Heart left ventricle (tissue), 16 donors: ENCODE measurements at places on chromosomes 16 and 17. TPM values are rescaled to one million over a fixed set of nuclear protein-coding genes. Genes with fewer than 3 reads are reported as not detected.

DNA sequence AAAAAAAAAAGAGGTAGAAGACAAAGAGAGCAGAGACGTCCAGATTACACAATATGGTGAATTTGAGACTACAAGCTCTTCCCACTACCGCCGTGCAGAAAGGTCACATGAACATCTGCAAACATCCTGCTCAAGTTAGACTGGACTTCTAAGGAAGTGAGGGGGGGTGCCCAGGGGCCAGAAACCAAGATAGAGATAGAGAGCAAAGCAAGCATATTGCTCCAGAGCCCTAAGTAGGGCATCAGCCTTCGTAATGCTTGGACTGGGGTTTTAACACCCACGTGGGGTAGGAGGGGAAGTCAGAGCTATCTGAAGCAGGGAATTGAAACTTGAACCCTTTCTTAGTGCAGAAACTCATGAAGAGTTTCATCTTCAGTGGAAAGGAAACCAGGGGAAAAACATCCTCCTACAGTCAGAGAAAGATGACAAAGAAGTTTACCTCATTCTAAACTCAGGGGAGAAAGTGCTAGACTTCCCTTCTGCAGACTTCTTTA, 8.7 kb downstream of the CLEC19A start:
- peak; percentile 58 for DNase-seq

GRCh38 chr17:65359016-65359415, 202.4 kb downstream of the AXIN2 start:
- no peak for DNase-seq

The MT1H gene
- total RNA-seq = not detected

- no peak for DNase-seq
Observed at GRCh38 chr16:54424043-54424451, 137.5 kb upstream of the IRX3 start.

The TBC1D3C gene
- not detected for total RNA-seq

- peak; percentile 52 for DNase-seq
Observed at GRCh38 chr17:38584350-38584925, 21.3 kb downstream of the SRCIN1 start.

DNA sequence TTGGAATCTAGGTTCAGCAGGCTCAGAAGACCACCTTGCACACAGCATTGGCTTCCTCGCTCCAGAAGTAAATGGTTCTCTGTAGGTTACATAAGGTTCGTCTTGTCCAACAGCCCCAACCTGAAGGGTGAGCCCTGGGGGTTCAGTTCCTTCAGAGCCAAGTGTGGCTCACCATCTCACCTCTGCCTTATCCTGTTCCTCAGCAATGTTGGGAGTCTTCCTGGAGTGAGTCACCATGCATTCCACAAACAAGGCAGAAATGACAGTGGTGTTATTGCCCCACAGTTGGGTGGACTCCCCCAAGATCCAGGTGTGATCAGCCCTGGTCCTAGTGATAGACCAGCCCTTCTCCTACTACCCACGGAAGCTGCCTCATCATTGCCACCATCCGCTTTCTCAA, 26.8 kb upstream of the SMPD3 start:
- DNase-seq = no peak

- no peak for DNase-seq
Observed at GRCh38 chr16:49344401-49344800, 29.2 kb upstream of the C16orf78 start.

DNA sequence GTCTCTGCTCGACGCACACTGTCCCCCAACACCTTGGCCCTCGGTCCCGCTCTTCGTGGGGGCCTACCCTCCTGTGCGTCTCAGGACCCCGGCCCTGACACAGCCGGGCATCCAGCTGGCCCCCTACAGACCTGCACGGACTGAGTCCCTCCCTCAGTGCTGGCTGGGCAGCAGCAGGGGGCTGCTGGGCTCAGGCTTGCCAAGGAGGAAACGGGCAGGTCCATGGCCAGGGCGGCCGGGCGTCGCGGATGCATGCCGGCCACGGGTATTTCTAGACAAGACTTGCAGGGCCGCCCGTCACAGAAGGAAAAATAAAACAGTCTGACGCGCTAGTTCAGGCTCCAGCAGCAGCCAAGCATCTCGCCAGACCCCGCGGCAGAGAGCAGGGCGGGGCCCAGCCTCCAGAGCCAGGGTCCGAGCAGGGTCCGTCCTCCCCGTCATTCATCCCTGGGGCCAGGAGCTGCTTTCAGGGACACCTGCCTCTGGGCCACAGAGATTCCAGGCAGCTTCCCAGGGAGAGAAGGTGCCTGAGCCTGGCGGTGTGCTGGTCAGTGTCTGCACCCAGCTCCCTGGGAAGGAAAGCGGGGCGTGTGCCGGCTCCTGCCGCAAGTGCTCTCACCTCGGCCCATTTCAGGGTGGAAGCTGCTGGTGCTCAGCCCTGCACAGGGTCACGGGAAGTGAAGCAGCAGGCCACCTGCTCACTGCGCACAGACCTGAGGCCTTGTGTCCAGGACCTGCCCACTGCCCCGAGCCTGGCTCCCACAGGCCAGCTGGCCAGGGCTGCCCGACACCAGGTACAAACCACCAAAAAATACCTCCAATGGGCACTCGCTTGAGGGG, 7.2 kb upstream of the PVALEF start:
- no peak for DNase-seq

DNA sequence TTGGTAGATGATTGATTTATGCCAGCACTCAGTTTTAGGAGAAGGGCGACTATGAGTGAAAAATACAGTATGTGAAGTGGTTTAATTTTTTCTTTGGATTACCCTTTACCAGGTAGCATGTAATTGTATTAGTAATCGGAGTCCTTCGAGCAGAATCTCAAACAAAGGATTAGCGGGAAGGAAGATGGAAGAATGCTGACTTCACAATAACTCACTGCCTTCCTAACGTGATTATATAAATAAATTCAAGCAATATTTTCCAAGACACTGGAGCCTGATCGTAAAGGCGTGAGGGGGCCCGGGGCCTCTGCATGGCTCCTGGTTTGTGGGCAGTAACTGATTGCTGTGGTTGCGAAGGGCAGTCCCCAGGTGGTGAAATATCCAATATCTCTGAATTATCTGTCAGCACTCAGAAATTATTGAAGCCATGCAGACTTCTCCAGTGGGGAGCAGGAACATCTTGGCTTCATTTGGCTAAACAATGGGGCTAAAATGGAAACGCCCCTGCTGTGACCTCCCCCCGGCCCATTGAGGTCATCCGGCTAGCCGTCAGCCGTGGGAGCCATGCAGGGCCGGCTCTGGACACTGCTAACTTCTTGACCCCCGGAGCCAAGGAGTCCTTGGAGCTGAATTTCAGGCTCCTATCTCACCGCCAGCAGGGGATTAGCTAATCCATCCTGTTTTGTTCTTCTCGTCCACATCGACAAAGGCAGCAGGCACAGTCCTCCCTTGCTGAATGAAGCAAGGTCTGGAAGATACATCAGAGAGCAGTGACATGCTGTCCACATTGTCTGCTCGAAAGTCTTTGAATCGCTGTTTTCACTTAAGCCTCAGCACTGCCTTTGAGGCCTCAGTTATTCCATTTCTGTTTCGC, 295.9 kb upstream of the N4BP1 start:
- no peak for DNase-seq

DNA sequence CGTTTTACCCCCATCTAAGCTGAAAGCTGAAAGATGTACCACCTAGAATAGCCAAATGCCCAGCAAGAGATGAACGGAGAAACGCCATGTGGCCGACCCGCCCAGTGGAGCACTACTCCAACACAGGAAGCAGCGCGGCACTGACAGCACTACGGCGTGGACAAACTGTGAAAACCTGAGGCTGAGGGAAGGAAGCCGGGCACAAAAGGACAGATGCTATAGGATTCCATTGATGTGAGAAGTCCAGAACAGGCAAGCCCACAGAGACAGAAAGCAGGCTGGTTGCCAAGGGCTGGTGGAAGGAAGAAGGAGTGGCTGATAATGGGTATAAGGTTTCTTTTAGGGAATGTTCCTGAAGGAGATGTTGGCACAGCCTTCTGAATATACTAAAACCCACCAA, 29.4 kb upstream of the SLC38A8 start:
- no peak for DNase-seq

GRCh38 chr17:35119370-35120165, at the start of gene RAD51D:
Gene RAD51D, minus strand, starts transcription at chr17:35119860. Its CDS starts 247 bp downstream, at chr17:35119613.
- DNase-seq = peak; percentile 67

DNA sequence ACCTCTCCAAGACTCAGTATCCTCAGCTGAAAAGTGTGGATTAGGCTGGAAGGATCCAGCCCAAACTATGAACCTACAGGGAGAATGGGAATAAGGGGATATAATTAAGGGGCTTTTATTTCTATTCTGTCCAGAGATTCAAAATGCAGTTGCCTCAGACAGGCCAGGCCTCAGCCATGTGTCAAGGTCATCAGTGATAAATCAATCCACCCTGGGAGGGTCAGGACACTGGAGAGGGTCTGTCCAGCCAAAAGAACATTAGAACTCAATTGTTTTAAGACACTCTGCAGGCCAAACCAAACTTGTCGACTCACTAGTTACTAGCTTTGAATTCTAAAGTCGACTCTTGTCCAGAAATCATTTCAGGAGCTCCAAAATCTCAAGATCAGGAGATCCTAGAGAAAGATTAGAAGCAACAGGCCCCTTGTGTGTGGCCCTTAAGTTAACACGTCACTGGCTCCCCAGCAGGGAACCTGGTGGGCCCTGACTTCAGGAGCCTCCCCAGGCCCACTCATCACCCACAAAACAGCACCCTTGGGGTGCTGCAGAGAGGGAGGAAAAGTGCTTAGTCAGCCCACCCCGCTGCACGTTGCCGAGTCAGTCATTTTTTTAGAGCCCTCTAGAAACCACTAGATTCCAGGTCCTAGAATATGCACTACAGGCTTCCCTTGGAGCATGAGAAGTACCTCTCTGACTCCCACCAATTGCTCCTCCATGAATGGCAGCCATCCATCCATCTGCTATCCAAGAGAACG, 156.8 kb downstream of the XYLT1 start:
- no peak for DNase-seq

GRCh38 chr16:311725-312124, 28.8 kb downstream of the PDIA2 start:
- no peak for DNase-seq

DNA sequence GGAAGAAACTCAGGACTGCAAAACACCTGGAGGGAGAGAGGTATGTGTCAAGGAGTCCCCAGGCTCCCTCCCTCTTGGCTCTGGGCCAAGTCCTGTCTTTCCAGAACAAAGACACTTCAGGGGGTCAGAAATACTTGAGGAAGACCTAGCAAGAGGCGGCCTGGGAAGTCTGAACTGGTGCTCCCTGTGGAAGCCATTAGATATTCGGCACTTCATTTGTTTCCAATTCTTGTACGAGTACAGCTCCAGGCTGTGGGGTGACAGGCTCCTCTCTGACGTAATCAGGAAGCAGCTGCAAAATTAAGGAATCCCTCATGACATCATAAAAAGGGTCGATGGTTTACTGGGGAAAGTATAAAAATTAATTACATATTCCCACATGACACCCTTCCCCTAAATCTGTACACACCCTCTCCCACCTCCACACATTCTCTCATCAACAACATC, 108.7 kb downstream of the SMG6 start:
- DNase-seq = no peak

DNA sequence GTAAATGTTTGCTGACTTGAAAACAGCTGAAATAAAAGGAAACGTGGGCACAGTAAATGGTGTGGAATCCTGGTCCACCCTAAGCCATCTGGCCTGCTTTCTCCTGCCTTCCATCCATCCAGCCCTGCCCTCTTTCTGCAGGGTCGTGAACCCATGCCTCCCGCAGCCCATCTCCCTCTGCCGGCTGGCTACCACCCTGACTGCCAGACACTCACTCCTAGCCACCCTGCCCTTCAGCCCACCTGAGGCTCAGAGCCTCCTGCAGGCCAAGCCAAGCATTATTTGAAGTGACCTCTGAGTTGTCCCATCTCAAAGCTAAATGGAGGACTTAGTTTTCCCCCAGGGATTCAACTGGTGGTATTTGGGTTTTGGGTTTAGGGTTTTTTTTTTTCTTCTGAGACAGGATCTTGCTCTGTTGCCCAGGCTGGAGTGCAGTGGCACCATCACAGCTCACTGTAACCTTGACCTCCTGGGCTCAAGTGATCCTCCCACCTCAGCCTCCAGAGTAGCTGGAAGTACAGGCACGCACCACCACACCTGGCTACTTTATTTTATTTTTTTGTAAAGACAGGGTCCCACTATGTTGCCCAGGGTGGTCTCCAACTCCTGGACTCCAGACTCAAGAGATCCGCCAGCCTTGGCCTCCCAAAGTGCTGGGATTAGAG, 8.4 kb downstream of the ZDHHC1 start:
- no peak for DNase-seq

DNA sequence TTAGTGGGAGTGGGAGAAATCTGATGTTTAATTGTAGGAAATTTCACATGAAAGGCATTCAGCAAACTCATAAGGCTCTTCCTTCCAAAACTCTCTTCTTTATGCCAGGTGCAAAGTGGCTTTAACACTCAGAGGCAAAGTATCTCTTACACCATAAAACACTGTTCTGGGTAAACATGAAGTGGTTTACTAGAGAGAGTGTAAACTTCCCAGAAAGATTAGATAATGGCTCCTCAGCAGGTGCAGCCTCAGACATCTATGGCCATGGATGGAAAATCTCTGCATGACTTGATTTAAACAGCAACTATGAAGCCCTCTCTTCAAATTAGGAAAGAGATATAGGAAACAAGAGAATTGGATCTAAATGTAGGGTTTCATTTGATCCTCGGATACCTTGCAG, 583.1 kb upstream of the SALL1 start:
- no peak for DNase-seq

DNA sequence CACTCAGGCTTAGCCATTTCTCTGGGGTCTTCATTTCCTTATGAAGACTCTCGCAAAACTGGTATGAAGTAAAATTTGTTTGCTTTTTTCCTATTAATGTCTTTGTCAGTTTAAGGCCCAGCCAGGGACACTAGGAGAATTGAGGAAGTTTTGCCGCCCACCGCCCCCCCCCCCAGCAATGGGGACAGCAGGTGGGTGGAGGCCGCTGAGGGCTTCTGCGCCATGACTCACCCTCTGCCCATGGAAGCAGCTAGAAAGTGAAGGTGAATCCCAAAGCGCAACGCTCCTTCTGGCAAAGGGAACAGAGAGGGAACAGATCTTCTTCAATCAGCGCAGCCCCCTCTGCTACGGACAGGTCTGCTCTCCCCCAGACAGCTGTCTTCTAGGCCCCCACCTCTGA, 49.7 kb downstream of the MARF1 start:
- no peak for DNase-seq

The OSGIN1 gene
- total RNA-seq = 3.3 TPM

- DNase-seq = no peak
Observed at GRCh38 chr17:13365331-13365730, 236.4 kb downstream of the HS3ST3A1 start.

The EVPLL gene
- total RNA-seq = not detected

GRCh38 chr17:29848737-29849136, 81.3 kb downstream of the SSH2 start:
- DNase-seq = no peak

DNA sequence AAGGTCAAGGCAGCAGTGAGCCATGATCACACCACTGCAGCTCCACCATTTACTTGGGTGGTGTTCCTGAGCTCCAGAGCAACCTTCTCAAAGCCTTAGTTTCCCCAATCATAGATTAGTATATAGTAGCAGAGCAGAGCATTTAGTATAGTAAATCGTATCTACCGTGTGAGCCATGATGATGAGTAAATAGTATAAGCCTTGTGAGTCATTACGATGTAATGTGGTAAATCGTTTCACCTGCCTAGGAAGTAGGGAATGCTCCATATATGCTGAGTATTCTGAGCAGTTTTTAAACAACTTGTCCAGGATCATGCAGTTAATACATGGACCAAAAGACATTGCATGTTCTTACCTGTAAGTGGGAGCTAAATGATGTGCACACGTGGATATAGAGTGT, 66.4 kb downstream of the SCNN1B start:
- DNase-seq = no peak

The PPP1R1B gene
- total RNA-seq = 1.9 TPM

The TM4SF5 gene
- not detected for total RNA-seq

The CMTM1 gene
- 0.56 TPM for total RNA-seq

GRCh38 chr16:57113042-57113453, 20.7 kb downstream of the CPNE2 start:
- no peak for DNase-seq

The GPR139 gene
- total RNA-seq = not detected
